ENCODE measurements at places on chromosomes 4 and X.
A peak's percentile ranks its signal among the peaks of the same experiment; 100 is the strongest.

DNA sequence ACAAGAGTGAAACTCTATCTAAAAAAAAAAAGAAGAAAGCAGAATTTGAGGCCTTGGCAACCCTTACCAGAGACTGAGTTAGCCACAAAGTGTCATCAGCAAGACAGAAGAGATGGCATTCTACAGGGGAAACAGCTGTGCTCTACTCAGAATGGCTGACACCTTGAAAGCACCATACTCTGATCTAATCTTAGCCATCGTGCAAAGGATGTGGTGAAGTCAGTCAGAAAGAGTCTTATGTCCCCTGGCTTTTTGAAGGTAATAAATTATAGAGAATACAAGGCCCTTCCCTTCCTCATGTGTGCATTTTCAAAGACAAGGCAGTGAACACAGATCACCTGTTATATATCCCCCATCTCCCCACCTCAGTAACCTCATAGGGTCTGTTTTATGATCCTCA is 13.2 kb downstream of the CLNK start:
- no peak for DNase-seq

DNA sequence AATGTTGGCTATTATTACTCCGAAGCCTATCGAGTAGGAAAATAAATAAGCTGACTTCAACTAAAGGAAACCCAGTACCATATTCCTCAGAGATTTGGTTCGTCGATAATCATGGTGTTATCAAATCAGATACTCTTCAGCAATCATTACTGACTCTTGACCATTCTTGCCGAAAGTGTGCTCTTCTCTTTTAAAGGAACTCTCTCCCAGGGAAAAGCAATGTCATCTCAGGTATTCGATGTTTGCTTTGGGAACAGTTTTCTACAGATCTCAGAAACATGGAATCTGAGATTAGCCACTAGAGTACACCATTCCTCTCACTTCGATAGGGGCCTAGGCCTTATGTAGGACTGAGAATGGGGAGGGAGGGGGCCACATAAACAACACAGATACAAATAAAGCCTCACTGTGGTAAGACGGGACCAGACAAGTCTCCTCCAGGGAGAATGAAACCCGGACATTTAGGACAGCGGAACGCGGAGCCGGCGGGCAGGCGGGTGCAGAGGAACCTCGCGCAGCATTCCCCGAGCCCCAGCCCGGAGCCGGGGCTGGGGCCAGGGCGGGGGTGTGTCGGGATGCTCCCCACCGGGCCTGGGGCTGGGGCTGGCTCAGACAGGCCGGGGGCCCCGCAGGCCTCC is 581 bp downstream of the DNAJB14 start:
- peak; percentile 43 for DNase-seq

DNA sequence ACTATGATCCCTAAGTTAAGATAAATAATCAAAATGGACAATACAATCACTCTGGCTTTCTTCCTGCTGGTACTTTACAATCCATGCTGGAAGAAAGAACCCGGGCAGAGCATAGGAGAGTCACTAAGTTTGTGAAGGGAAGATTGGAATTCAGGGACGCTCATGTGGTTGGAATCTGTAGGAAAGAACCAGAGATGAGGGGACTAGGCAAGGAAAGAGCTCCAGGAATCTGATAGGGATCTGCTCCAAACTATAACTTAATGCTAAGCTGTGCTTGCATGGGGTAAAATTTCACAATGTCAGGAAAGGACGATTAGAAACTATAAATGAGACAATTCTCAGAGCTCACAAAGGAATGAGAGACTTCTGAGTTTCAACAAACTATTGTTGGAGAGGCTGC is 167.5 kb downstream of the ADGRA3 start:
- DNase-seq, result peak; percentile 15

GRCh38 chrX:133005042-133005441 is 46.6 kb upstream of the HS6ST2 start:
- peak; percentile 5 for DNase-seq

DNA sequence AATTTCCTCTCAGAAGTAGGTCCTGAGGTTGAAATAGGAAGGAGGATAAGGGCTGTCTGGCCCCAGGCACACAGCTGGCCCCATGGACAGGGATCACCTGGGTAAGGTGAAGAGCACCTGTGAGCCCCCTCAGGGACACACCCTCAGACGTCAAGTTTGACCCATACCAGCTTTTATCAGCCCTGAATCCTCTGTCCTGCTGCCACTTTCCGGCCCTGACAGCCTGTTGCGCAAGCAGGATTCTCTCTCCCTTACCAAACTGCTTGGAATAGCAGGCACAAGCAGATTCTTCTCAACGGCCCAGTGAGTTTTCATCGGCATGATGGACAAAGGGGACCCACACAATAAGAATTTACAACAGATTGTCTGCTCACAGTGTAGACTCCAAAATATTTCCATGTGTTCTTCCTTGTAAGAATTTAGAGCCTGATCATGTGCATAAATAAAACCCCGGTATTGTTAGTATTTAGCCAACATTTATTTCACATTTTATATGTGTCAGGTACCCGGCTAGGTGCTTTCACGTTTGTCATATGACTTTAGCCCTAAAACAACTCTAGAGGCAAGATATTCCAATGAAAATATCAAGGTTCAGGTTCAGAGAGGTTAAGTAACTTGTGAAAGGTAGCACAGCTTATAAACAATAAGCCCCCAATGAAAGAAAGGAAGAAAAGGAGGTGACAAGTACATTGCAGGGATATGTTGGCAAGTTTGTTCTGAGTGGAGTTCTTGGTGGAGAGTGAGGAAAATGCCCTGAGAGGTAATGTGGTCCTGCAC is 107.2 kb upstream of the KIT start:
- no peak for DNase-seq

DNA sequence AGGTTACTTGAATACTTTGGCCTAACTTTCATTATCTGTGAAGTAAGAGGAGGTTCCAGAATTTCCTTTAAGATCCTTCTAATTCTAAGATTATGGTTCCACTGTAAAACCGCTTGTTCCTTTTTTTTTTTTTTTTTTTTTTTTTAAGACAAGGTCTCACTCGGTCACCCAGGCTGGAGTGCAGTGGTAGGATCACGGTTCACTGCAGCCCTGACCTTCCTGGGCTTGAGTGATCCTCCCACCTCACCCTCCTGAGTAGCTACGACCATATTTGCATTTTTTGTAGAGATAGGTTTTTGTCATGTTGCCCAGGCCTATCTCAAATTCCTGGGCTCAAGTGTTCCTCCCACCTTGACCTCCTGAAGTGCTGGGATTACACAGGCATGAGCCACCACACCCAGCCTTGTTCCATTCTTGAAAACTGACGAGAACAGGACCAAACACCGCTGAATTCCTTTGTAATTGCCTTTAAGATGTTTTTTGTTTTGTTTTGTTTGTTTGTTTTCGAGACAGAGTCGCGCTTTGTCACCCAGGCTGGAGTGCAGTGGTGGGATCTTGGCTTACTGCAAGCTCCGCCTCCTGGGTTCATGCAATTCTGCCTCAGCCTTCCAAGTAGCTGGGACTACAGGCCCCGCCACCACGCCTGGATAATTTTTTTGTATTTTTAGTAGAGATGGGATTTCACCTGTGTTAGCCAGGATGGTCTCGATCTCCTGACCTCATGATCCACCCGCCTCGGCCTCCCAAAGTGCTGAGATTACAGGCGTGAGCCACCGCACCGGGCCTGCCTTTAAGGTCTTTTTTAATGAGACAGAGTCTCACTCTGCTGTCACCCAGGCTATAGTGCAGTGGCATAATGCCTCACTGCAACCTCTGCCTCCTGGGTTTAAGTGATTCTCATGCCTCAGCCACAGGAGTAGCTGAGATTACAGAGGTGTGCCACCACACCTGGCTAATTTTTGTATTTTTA is 6.8 kb downstream of the PDS5A start:
- DNase-seq, result no peak

DNA sequence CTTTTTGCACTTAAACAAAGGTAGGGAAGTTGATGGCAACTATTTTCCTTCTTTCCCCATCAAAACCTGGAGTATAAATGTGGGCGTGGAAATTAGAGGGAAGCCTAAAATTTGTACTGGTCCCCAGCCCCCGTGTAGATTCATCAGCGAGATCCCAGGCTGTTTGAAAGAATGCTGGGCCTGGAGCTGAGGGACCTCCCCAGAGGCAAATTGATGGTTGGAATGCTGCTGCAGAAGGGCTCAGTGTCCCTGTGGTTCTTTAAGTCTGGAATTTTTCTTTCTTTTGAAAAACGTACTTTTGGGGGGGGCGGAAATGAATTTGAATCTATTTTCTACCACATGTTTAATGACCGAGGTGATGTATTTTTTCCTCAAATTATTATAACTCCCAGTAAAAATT is 197.2 kb downstream of the CBR4 start:
- no peak for DNase-seq

GRCh38 chr4:8649631-8650361 is 57.2 kb downstream of the CPZ start:
- no peak for DNase-seq

GRCh38 chrX:82742351-82742750 is 765.7 kb upstream of the POU3F4 start:
- DNase-seq, result no peak

All from astrocyte of the spinal cord (primary cell).